ENCODE measurements at places on chromosomes 7 and 10. TPM values are rescaled to one million over a fixed set of nuclear protein-coding genes. Genes with fewer than 3 reads are reported as not detected.

VWDE gene
- 4.8 TPM for total RNA-seq

BLOC1S2 gene
- total RNA-seq, result 50.6 TPM

CLDN4 gene
- 0.17 TPM for total RNA-seq

CYP3A5 gene
- not detected for total RNA-seq

ANKRD7 gene
- 1.2 TPM for total RNA-seq

WDR86 gene
- total RNA-seq, result 4.0 TPM

GRCh38 chr7:157386979-157387800 is 50.4 kb downstream of the DNAJB6 start:
- DNase-seq, result peak; percentile 79

GRCh38 chr7:122802301-122802751 is 83.9 kb downstream of the CADPS2 start:
- DNase-seq, result no peak

- DNase-seq, result no peak
Observed at GRCh38 chr10:104435822-104436221, 82.2 kb downstream of the CFAP58 start.

- no peak for DNase-seq
Observed at GRCh38 chr10:124573726-124574455, 112.3 kb downstream of the LHPP start.

GRCh38 chr7:2643386-2644219 is 11.8 kb downstream of the TTYH3 start:
- no peak for DNase-seq

- no peak for DNase-seq
Observed at GRCh38 chr7:92653136-92653535, 62.9 kb upstream of the FAM133B start.

- DNase-seq, result no peak
Observed at GRCh38 chr7:127885222-127885772, 145.9 kb downstream of the LRRC4 start.

GRCh38 chr10:12511651-12512050 is 162.3 kb downstream of the CAMK1D start:
- no peak for DNase-seq

- no peak for DNase-seq
Observed at GRCh38 chr7:146528581-146528980, 412.0 kb downstream of the CNTNAP2 start.

GRCh38 chr10:99411546-99411945 is 18.9 kb downstream of the GOT1 start:
- DNase-seq, result no peak

GRCh38 chr7:84122582-84123360 is 71.8 kb downstream of the SEMA3A start:
- no peak for DNase-seq

- DNase-seq, result no peak
Observed at GRCh38 chr10:46518028-46518725, 38.3 kb downstream of the GPRIN2 start.

GRCh38 chr7:17206349-17206905 is 92.0 kb upstream of the AHR start:
- DNase-seq, result no peak

DNA sequence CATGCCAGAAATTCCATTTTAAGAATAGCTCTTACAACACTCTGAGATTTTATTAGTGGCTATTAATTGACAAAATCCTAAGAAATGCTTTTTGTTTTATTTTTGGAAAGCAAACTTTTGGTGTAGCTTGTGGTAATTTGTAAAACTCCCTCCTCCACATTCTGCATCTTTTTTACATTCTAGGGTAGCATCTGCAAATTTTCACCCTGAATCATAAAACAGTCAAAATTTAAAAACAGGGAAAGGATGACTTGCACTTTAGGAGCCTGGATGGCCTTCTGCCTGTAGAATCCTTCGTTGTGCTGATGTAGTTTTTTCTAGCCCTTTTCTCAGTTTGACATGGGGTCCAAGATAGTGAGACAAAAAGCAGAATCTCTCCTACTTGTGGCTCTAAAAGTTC is 316.1 kb downstream of the ADRA2A start:
- no peak for DNase-seq

DNA sequence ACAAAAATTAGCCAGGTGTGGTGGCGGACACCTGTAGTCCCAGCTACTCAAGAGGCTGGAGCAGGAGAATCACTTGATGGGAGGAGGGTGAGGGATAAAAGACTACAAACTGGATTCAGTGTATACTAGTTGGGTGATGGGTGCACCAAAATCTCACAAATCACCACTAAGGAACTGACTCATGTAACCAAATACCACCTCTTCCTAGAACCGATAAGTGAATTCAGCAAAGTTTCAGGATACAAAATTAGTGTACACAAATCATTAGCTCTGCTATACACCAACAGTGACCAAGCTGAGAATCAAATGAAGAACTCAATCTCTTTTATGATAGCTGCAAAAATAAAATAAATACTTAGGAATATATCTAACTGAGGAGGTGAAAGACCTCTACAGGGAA is 23.0 kb upstream of the DMBT1 start:
- DNase-seq, result no peak

DNA sequence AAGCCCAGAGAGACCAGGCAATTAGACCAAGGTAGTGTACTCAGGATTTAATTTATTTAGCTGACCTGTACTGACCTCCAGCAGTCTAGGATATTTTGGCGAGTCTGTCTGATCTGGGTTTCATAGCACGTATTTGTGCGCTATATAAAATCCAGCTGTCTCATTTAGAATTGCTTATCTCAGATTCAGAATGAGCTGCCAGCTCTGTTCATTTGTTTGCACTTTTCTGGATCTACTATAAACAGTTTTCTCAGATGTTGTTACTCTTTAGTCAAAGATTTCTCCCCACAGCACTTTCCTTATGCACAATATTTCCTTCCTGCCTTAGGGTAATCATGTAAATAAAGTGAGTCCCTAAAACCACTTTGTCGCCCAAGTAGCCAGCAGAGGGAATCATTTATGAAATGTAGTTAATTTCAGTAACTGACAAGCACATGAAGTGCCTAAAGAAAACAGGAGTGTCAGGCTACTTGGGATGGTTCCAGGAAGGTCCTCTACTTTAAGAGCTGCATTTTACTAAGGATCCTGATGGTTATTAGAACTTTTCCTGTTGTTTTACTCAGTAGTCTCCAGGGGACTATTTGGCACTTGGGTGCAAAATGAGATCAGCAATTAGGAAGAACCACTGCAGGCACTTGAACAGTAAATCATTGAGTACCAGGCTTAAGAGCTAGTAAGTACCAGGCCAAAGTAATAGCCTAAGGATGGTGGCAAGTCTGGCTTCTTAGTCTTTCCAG is 226.4 kb downstream of the TWIST1 start:
- DNase-seq, result no peak

DNA sequence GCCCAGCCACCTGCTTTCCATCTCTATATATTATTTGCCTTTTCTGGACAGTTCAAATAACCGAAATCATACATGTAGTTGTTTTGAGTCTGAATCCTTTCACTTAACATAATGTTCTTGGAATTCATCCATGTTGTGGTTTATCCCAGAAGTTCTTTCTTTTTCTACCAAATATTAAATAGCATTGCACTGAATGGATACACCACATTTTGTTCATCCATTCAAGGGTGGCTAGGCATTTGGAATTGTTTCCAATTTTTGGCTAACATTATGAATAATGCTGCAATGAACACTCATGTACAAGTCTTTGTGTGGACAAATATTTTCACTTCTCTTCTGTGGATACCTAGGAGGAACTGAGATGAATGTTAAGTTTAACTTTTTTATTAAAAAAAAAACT is 18.0 kb downstream of the DNAJC1 start:
- no peak for DNase-seq

DNA sequence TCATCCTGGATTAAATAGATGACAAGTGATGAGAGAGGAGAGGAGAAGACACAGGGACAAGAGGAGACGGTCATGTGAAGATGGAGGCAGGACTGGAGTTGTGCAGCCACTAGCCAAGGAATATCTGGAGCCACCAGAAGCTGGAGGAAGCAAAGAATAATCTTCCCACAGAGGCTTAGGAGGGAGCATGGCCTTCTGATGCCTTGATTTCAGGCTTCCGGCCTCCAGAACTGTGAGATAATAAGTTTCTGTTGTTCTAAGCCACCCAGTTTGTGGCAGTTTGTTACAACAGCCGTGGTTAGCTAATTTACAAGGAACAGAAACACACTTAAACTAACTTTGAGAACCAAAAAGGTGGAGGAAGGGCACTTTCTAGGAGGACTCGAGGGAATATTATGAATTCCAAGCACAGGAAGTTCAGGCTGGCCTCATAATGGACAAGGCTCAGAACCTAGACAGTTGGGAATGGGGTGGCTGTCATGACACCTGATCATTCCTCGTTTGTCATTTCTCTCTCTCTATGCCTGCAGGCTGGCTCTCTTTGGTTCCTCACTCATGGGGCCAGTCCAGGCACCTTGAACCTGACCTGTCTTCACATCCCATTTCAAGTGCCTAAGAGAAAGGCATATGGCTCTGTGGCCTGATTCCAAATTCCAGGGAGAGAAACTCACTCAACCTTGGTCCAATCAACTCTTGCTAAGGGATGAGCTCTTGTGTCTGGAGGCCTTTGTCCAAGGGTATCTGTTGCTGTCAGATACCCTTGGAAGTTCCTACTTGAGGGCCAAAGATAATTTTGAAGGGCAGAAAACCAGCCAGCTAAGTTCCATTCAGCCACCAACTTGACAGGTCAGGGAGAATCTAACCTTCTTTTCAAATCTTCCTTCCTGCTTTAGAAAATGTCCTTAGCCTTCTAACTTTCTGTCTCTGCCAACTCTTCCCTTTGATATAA is 33.5 kb upstream of the PDZD8 start:
- no peak for DNase-seq
